ENCODE measurements at places on chromosomes 13 and 19. TPM values are rescaled to one million over a fixed set of nuclear protein-coding genes. Genes with fewer than 3 reads are reported as not detected.

Gene TPRX2
- not detected for total RNA-seq

Gene APOC4
- not detected for total RNA-seq

Gene LILRB4
- not detected for total RNA-seq

Gene CBARP
- total RNA-seq, result 0.08 TPM

Gene KBTBD6
- total RNA-seq, result 6.7 TPM

Gene SPACA4
- not detected for total RNA-seq

Gene GSX1
- not detected for total RNA-seq

Gene IFNL1
- total RNA-seq, result not detected

Gene STARD13
- total RNA-seq, result 0.10 TPM

Gene CRLF1
- total RNA-seq, result not detected

Gene NDFIP2
- total RNA-seq, result 21.2 TPM

Gene ZIC2
- total RNA-seq, result 0.20 TPM

Gene ZNF527
- 7.5 TPM for total RNA-seq

Gene CCL25
- 6.0 TPM for total RNA-seq

Gene RNF17
- total RNA-seq, result not detected

Gene NECTIN2
- 0.34 TPM for total RNA-seq

Gene ZNF135
- total RNA-seq, result 0.50 TPM

Gene GRIK5
- total RNA-seq, result 0.67 TPM

Gene NUFIP1
- 5.0 TPM for total RNA-seq
